ENCODE measurements at places on chromosomes 2 and 18. TPM values are rescaled to one million over a fixed set of nuclear protein-coding genes. Genes with fewer than 3 reads are reported as not detected.

DNA sequence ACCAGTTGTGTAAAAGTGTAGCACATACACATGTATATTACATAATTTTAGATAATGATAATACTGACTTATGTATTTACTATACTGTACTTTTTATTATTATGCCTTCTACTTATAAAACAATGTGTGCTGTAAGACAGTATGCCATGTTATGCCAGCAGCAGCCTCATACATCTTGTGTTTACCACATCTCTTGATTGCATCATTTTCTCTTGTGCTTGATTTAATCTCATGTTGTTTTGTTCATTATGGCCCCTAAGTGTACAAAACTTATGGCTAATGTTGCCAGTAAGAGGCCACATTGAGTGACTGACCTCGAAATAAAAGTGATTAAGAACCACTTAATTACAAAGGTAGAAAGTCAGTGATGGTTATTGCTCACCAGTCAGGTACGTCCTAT, 128.0 kb upstream of the SP5 start:
- peaks cover 10% of the 10 kb centered on the region for H3K27me3 ChIP-seq
- no peak for DNase-seq
- H3K4me3 ChIP-seq, result no peak overlapping the region
- no peaks in the 10 kb centered on the region for H3K4me1 ChIP-seq
- no peaks in the 10 kb centered on the region for H3K36me3 ChIP-seq

DNA sequence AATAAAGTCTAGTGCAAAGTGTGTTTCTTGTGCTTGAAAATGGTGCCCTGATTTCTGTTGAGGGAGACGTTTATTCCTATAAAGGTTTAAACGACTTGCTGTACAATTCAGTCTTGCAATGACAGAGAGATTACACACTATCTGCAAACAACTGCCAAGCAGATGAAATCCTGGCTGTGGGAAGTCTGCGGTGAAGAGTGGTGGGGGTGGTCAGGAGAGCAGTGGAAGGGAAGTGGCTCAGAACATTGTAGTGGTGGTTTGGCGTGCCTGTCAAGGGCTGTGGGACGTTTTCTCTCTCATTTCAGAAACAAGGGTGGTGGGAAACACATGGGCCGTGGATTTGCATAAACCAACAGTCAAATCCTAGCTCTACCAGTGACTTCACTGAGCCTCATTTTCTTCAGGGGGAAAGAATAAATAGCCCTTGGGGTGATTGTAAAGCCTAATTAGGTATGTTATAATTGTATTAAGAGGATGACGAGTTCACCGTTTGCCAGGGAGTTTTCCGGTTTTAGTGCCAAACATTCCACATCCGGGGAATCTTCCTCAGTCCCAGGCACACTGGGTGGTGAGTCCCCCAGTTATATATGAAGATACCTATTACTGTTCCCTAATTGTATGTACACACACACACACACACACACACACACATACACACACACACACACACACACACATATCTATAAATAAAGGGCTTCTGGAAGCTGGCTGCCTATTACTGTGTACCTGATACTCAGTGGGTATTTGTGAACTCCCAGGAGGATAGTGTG, 115.0 kb downstream of the SPTBN1 start:
- H3K36me3 ChIP-seq, result peaks cover 7% of the 10 kb centered on the region
- H3K27me3 ChIP-seq, result peaks cover 2% of the 10 kb centered on the region
- peaks cover 91% of the 10 kb centered on the region for H3K4me1 ChIP-seq
- peak overlapping the region; percentile 70 for H3K4me3 ChIP-seq
- peak overlapping the region; percentile 92 for H3K27ac ChIP-seq

The OXER1 gene
- total RNA-seq, result 0.12 TPM

DNA sequence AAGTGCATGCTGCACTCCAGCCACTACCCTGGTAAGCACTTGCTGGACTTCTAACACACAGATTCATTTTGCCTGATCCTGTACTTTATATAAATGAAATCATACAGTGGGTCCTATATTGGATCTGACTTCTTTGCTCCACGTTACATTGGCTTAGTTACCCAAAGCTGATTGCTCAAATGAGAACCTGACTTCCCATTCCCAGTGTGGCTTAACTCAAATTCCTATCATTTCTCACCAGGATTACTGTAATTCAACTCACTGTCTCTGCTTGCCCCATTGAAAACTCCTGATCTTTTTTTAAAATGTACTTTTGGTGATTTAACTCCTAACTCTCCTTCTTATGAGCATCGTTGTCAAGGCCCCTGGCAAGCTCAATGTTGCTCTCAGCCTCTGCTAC, 1.4 kb downstream of the RSAD2 start:
- peaks cover 77% of the 10 kb centered on the region for H3K4me1 ChIP-seq
- H3K27me3 ChIP-seq, result no peaks in the 10 kb centered on the region
- H3K36me3 ChIP-seq, result peaks cover 13% of the 10 kb centered on the region
- DNase-seq, result no peak
- H3K4me3 ChIP-seq, result peak overlapping the region; percentile 86
- H3K27ac ChIP-seq, result peak overlapping the region; percentile 80

GRCh38 chr18:9516437-9517064, 41.2 kb downstream of the RALBP1 start:
- H3K36me3 ChIP-seq, result peaks cover 6% of the 10 kb centered on the region
- no peak overlapping the region for H3K4me3 ChIP-seq
- no peak overlapping the region for H3K27ac ChIP-seq
- H3K27me3 ChIP-seq, result no peaks in the 10 kb centered on the region
- DNase-seq, result no peak

GRCh38 chr2:100234141-100234540, 88.2 kb downstream of the LONRF2 start:
- no peak overlapping the region for H3K27ac ChIP-seq
- no peak overlapping the region for H3K4me3 ChIP-seq
- H3K4me1 ChIP-seq, result peaks cover 13% of the 10 kb centered on the region
- no peak for DNase-seq
- H3K27me3 ChIP-seq, result peaks cover 8% of the 10 kb centered on the region
- no peaks in the 10 kb centered on the region for H3K36me3 ChIP-seq

DNA sequence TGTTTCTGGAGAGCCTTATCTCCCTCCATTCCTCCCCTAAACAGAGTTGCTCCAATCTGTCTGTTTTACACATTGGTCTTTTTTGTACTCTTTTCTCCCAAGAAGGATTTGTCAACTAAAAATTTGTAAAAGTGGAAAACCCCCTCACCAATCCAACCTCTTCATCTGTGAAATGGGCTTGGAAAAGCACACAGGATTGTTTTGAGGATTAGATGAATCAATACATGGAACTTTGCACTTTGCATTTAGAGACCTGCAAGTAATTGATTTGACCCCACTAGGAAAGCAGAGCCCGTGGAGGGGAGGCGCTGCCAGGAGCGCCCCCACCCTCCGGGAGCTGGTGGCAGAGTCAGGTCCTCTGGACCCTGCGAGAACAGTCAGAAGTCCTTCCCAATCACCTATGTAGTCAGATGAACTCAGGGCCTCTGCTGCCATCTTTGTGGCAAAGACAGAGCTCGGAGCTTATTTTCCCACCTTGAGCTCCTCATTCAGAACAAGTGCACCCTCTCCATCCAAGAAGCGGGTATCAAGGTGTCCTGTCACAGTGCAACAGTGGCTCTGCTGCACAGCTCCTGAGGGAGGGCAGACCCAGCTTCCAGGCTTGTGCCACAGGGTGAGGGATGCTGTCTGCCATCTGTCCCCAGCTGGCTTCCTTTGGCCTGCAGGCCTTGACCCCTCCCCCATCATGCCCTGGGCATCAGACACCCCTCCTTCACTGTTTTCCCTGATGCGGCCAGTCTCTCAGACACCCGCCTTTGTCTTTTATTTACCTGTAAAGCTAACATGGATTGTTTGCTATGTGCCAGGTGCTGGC, 1.7 kb upstream of the TMEM185B start:
- DNase-seq, result no peak
- peak overlapping the region; percentile 87 for H3K27ac ChIP-seq
- H3K27me3 ChIP-seq, result peaks cover 2% of the 10 kb centered on the region

DNA sequence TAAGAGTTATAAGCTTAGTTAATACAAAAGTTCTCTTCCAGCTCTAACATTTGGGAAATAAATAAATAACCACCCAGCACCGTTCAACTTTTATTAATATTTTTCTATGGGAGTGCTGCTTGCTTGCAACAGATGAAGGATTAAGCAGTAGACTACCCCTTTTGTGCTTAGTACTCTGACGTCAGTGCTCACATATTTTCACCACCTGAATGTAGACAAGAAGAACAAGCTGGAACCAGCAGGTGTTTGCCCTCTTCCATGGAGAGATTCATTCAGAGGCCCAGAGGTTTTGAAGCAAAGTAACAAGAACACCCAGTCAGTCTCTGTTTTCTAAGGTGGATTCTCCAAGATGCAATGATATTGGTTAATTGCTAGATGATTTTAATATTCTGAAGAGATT, 307.1 kb upstream of the PIK3C3 start:
- no peak for DNase-seq
- no peak overlapping the region for H3K4me3 ChIP-seq
- no peak overlapping the region for H3K27ac ChIP-seq
- H3K36me3 ChIP-seq, result no peaks in the 10 kb centered on the region
- H3K27me3 ChIP-seq, result no peaks in the 10 kb centered on the region

DNA sequence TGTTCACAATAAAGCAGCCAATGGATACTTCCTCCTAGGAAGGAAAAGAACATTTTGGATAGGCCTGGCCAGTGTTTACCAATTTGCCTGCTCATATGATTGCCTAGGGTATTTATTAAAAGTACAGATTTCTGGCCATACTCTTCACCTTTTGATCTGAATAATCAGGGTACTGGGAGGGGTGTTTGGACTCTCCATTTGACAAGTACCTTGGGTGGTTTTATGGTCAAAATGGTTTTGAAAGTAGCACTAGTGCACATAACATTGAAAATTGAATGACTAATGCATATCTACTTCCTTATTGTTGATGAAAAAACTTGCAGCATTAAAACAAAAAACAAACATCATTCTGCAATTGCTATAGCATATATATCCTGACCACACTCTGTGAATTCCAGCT, 333.3 kb upstream of the CDH2 start:
- no peak overlapping the region for H3K27ac ChIP-seq
- H3K4me1 ChIP-seq, result no peaks in the 10 kb centered on the region
- no peaks in the 10 kb centered on the region for H3K36me3 ChIP-seq
- no peak overlapping the region for H3K4me3 ChIP-seq
- H3K27me3 ChIP-seq, result no peaks in the 10 kb centered on the region

The DYSF gene
- total RNA-seq, result not detected

DNA sequence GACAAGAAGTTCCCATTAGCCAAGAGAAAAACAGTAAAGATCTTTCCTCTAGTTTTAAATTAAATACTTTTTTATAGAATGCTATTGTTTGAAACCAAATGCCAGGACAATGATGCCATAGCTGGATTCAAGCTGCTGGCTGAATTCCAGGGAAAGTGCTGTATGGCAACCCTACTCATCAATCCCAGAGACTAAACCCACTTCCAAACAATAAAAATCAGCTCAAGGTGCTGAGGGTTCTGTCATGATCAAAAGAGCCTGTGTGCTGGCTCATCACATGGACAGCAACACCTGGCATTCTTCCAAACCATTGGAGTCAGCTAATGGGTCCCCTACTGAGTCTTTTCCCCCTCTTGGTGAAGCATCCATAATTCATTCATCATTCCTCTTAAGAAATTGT, 53.7 kb upstream of the PARD3B start:
- DNase-seq, result no peak
- peaks cover 1% of the 10 kb centered on the region for H3K27me3 ChIP-seq
- no peaks in the 10 kb centered on the region for H3K4me1 ChIP-seq
- H3K27ac ChIP-seq, result no peak overlapping the region
- no peak overlapping the region for H3K4me3 ChIP-seq
- H3K36me3 ChIP-seq, result no peaks in the 10 kb centered on the region

GRCh38 chr2:194723446-194723845, 933.6 kb upstream of the SLC39A10 start:
- DNase-seq, result no peak
- H3K27me3 ChIP-seq, result no peaks in the 10 kb centered on the region
- no peak overlapping the region for H3K27ac ChIP-seq
- H3K36me3 ChIP-seq, result no peaks in the 10 kb centered on the region

DNA sequence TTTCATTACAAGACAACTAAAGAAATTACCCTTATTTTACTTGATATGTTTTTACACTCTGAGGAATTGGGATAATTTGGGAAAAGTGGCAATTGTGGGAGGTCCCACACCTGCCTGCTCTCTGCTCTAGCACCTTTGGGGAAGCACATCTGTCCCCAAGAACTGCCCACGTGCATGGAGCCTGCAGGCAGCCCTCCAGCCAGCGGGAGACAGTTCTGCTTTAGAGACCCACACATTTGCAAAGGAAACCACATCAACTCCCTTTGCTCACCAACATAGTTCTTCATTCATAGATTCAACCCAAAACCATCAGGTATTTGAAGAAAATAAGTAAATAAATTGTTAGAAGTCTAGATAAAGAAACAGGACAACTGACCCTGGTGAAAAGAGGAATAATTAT, 239.9 kb upstream of the ID2 start:
- no peak overlapping the region for H3K4me3 ChIP-seq
- no peak overlapping the region for H3K27ac ChIP-seq
- H3K27me3 ChIP-seq, result peaks cover 25% of the 10 kb centered on the region
- peaks cover 32% of the 10 kb centered on the region for H3K4me1 ChIP-seq
- no peaks in the 10 kb centered on the region for H3K36me3 ChIP-seq

The ANKZF1 gene
- total RNA-seq, result 117 TPM

The TDRD15 gene
- not detected for total RNA-seq

The LIMS1 gene
- 70.0 TPM for total RNA-seq

The ACOXL gene
- total RNA-seq, result 0.83 TPM

DNA sequence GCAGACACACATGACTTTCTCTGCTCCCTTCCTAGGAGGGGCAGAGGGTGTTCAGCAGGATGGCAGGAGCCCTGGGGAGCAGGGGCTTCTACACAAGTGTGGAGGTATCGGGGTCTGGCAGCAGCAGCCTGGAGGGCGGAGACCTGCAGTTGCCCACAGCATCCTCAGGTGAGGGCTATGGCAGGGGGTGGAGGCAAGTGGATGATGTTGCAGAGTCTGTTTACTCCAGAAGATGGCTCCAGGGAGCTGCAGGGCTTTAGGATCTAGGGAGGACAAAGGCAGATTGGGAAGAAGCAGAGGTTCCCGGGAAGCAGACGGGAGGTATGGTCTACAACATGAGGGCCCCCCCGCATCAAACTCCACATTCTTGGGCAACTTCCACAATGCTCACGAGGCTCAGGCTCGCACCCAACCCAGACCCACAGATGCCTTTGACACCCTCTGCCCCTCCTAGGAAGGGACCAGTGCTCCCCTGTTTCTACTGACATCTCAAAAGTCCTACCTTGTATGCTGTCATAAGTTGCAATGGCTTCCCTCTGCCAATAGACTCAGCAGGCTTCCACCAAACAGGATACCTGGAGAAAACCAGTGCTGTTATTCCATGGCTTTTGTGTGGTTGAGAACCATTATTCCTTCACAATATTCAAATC, 12.0 kb upstream of the ATP6V1C2 start:
- H3K36me3 ChIP-seq, result no peaks in the 10 kb centered on the region
- DNase-seq, result no peak
- H3K4me1 ChIP-seq, result peaks cover 12% of the 10 kb centered on the region
- H3K27ac ChIP-seq, result no peak overlapping the region

DNA sequence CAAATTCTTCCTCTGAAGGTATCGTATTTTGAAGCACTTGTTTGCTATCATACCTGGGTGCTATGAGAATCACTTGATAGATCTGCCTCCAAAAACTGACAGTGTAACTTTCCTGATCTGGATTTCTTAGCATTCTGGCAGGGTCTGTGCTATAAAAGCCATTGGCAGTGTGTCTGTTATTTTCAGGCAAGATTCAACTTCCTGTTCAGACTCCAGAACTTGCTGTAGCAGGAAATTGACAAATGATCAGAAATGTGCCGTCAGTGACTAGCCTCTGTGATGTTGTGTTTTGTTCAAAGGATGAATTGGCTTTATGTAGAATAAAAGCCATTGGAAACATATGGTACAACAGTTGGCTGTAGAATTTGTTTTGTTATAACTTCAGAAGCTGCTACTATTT, 273.3 kb downstream of the PTPRM start:
- no peaks in the 10 kb centered on the region for H3K36me3 ChIP-seq
- no peaks in the 10 kb centered on the region for H3K4me1 ChIP-seq
- DNase-seq, result no peak
